ENCODE measurements at places on chromosomes 11 and 22.

GRCh38 chr11:22194907-22195306, 2.0 kb downstream of the ANO5 start:
- DNase-seq, result no peak

DNA sequence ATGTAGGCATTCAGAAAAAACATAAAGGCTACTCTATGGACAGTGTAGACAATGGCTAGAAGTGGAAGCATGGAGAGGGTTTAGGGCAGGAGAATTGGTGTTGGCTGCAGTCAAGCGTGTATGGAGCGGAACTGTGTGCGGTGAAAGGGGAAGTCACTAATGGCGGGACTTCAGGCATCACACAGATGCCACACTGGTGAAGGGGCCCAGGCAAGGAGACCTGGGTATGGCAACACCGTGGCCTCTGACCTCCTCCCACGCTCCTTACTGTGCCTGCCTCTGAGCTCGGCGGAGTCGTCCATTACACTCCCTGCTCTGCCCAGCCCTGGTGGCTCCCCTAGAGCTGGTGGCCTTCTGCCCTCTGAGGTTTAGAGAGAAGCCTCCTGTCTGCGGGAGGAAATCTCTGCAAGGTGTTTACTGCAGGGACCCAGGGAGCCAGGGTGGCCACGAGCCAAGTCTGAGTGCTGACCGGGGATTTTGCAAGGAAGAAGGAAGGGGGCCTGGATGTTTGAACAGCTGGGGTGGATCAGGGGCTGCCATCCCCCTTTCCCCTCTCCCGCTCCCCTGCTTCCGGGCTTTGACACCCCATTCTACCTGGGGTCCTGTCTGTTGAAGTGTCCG, 75.1 kb upstream of the TSPAN18 start:
- no peak for DNase-seq

DNA sequence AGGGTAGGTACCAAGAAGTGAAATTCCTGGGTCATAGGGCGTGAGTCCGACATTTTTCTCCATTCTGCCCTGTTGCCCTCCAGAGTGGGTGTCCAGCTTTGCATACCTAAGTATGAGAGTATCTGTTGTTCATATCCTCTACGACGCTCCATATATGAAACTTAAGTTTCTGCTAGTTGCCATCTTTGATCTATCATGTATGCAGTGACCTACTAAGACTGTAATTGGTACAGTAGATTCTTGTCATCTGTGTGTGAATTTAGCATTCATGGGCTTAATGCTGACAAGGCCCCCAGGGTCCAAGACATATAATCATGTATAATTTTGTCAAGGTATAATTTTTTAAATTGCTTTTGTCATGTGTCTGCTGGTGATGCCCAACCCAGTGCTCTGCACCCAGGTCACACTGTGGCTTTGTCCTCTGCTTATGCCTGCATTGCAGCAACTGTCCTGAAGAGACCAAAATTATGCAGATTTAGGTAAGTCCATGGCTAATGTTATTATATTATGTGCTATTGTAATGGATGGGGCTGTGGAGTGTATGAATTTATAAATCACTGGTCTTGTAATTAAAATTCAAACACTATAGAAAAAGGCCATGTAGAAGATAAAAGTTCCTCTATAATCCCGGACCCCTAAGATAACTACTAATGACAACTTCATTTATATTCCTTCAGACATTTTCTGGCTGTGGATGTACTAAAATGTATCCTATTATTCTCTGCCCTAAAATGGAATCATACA, 12.2 kb downstream of the NEAT1 start:
- no peak for DNase-seq

- no peak for DNase-seq
Observed at GRCh38 chr11:96199563-96200025, 143.4 kb downstream of the MAML2 start.

DNA sequence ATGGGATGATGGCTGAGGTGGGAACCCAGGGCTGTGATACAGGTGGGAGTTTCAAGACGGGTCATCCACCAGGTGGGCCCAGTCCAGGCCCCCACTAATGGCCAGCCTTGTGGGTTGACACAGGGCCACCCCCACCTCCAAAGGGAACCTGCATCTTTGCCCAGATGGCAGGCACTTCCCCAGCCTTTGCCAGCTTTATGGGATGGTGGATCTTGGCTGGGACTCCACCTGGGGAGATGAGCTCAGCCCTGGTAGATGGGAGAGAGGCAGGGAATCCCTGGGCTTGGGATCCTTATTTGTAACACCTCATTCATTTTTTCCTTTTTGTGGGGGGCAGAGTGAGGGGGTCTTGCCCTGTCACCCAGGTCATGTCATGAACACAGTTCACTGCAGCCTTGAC, 33.4 kb downstream of the CD82 start:
- DNase-seq, result no peak

GRCh38 chr11:119205080-119205479, 1.1 kb upstream of the CBL start:
- DNase-seq, result no peak

- no peak for DNase-seq
Observed at GRCh38 chr11:13108416-13108815, 99.3 kb downstream of the RASSF10 start.

- no peak for DNase-seq
Observed at GRCh38 chr22:20967697-20968211, 699 bp downstream of the AIFM3 start.

GRCh38 chr11:128262463-128263345, 324.7 kb downstream of the ETS1 start:
- no peak for DNase-seq

GRCh38 chr22:29233277-29233877, 27.7 kb downstream of the EMID1 start:
- no peak for DNase-seq

DNA sequence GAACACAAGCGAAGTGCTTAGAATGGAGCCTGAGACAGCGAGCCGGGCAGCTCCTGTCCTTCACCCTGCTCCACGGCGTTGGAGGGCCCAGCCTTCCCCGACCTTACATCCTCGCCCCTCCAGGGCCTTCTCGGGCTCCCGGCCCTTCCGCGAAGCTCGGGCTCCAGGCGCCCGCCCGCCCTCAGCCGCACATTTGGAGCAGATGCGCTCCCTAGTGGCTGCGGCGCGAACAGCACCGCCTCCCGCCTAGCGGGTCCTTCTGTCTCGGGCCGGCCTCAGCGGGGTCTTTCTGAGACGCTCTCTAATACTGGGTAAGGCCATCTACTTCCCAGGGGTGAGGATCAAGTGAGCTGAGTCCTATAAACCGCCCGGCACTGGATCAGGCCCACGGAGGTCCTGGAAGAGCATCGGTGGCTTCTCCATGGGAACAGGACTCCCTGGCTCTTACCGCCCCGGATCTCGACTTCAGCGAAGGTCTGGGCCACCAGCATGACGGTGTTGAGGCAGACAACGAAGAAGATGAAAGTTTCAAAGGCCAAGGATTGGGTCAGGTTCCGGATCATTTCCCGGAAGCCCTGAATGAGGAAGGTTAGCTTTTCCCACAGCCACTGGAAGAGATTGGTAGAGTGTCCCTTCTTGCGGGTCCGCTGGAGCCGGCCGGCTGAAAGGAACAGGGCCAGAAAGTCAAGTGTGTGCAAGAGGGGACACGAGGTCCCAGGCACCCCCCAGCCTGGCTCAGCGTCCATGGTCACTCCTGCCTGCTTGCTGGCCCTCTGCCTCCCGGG, 3.7 kb downstream of the CATSPER1 start:
- no peak for DNase-seq

GRCh38 chr11:80898910-80899309, 1458.1 kb upstream of the TENM4 start:
- no peak for DNase-seq

GRCh38 chr11:111426617-111427016, 47.5 kb upstream of the POU2AF1 start:
- DNase-seq, result no peak

- DNase-seq, result no peak
Observed at GRCh38 chr22:23470811-23471389, 109.2 kb downstream of the IGLL1 start.

GRCh38 chr11:14713496-14714244, 70.1 kb downstream of the PDE3B start:
- DNase-seq, result no peak

DNA sequence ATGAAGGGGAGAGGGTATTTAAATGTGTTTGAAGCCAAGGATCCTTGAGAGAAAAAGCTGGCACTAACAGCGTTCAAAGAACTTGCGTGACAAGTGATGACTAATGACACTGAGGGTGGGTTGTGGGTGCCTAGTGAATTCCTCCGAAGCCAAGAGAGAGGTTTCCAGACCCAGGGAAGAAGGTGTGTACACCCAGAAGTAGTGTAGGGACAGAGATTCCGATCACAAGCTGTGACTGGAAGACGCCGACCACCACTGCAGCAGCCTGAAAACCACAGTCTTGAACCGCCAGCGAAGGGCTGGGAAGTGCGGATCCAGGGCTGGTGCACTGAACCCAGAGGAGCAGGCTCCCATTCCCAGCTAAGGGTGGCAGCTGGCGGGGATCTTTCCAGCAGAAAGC, 9.5 kb downstream of the PPARA start:
- no peak for DNase-seq

DNA sequence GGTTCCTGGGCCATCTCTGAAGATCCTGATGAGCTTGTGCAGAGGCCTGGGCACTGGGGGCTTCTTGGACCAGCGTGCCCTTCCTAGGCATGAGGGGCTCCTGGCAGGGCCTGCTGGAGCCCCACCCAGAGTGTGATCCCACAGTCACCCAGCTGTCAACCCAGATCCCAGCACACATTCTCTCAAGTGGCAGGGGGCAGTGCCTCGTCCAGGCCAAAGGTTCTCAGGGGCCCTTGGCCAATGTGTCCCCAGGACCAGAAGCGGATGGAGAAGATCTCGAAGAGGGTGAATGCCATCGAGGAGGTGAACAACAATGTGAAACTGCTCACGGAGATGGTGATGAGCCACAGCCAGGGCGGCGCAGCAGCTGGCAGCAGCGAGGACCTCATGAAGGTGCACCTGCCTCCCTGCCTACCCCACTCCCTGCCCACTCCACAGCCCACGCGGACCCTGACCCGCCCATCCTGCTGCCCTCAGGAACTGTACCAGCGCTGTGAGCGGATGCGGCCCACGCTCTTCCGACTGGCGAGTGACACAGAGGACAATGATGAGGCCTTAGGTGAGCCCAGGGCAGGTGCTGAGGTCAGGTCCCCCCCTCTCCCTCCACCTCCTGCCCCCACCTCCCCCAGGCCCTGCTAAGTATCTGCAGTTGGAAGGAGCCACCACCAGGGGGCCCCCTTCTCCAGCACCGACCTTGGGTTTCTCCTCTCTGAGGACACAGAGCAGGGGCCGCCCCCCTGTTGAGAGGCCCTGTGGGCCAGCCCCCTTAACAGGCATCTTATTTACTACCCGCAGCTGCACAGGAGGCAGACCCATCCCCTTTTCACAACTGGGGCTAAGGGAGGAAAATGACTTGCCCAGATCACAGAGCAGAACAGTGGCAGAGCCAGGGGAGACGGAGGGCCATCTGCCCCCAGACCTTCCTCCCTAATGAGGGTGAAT, 14.7 kb downstream of the GGA1 start:
- no peak for DNase-seq

- DNase-seq, result no peak
Observed at GRCh38 chr11:128375961-128376360, 211.4 kb downstream of the ETS1 start.
